ENCODE measurements at places on chromosomes 3 and 15. TPM values are rescaled to one million over a fixed set of nuclear protein-coding genes. Genes with fewer than 3 reads are reported as not detected.

GRCh38 chr15:58410353-58410752 is 21.4 kb upstream of the LIPC start:
- peak overlapping the region; percentile 19 for H3K4me3 ChIP-seq
- DNase-seq = no peak
- no peaks in the 10 kb centered on the region for H3K36me3 ChIP-seq
- H3K27me3 ChIP-seq = no peaks in the 10 kb centered on the region
- H3K27ac ChIP-seq = no peak overlapping the region

Gene DAZL
- total RNA-seq = not detected

- H3K27me3 ChIP-seq = no peaks in the 10 kb centered on the region
- no peak for DNase-seq
- H3K27ac ChIP-seq = no peak overlapping the region
- no peaks in the 10 kb centered on the region for H3K4me1 ChIP-seq
- H3K4me3 ChIP-seq = no peak overlapping the region
Observed at GRCh38 chr15:66276546-66276945, 16.8 kb upstream of the DIS3L start.

GRCh38 chr3:125238759-125239158 is 26.2 kb upstream of the SLC12A8 start:
- H3K4me1 ChIP-seq = peaks cover 20% of the 10 kb centered on the region
- H3K36me3 ChIP-seq = no peaks in the 10 kb centered on the region
- H3K4me3 ChIP-seq = no peak overlapping the region
- no peak for DNase-seq
- no peaks in the 10 kb centered on the region for H3K27me3 ChIP-seq

DNA sequence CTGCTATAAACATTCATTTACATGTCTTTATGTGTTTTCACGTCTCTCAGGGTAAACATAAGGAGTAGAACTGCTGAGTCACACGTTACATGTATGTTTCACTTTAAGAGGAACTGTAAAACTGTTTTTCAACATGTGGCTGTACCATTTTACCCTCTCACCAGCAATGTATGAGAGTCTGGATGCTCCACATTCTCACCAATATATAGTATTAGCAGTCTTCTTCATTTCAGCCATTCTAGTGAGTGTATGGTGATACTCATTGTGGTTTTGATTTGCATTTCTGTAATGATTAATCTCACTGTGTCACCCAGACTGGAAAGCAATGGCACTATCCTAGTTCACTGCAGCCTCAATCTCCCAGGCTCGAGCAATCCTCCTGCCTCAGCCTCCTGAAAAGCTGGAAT is 37.1 kb downstream of the PHC3 start:
- no peaks in the 10 kb centered on the region for H3K27me3 ChIP-seq
- no peak for DNase-seq
- H3K4me3 ChIP-seq = no peak overlapping the region
- H3K4me1 ChIP-seq = peaks cover 4% of the 10 kb centered on the region

GRCh38 chr15:82944821-82945220 is 7.7 kb downstream of the HOMER2 start:
- no peak overlapping the region for H3K4me3 ChIP-seq
- DNase-seq = no peak
- no peaks in the 10 kb centered on the region for H3K36me3 ChIP-seq
- no peaks in the 10 kb centered on the region for H3K27me3 ChIP-seq
- no peak overlapping the region for H3K27ac ChIP-seq

Gene CNTN3
- total RNA-seq = 1.6 TPM

Gene NOX5
- 0.14 TPM for total RNA-seq

DNA sequence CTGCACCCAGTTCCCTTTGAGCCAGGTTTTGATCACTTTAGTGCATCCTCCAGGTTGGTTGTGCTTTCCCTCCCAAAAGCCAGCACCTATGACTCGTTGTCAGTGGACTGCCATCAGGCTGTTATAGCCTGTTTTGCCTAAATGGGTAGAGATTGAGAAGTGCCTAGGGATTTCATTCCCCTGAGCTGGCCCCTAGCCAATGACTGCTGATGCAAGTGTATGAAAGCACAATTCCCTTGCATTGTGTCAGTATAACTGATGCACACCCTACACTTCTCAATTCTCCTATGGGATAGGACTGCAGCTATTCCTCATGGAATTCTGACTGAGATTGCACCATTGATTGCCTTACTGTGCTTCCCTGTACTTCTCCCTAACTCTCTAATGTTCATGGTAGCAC is 102.1 kb upstream of the ARPP21 start:
- no peaks in the 10 kb centered on the region for H3K36me3 ChIP-seq
- no peak for DNase-seq
- H3K27ac ChIP-seq = no peak overlapping the region

Gene CYP8B1
- total RNA-seq = not detected

Gene LYZL4
- not detected for total RNA-seq

GRCh38 chr3:114216186-114216970 is 21.0 kb downstream of the ZNF80 start:
- peaks cover 11% of the 10 kb centered on the region for H3K4me1 ChIP-seq
- no peak overlapping the region for H3K4me3 ChIP-seq
- no peak overlapping the region for H3K27ac ChIP-seq
- DNase-seq = no peak
- H3K36me3 ChIP-seq = no peaks in the 10 kb centered on the region

GRCh38 chr15:70375006-70375431 is 277.3 kb upstream of the TLE3 start:
- no peak overlapping the region for H3K27ac ChIP-seq
- H3K36me3 ChIP-seq = no peaks in the 10 kb centered on the region
- peaks cover 19% of the 10 kb centered on the region for H3K4me1 ChIP-seq
- H3K27me3 ChIP-seq = no peaks in the 10 kb centered on the region
- DNase-seq = peak; percentile 73

- peak overlapping the region; percentile 62 for H3K4me3 ChIP-seq
- H3K4me1 ChIP-seq = no peaks in the 10 kb centered on the region
- peak overlapping the region; percentile 86 for H3K27ac ChIP-seq
- H3K27me3 ChIP-seq = no peaks in the 10 kb centered on the region
- no peaks in the 10 kb centered on the region for H3K36me3 ChIP-seq
Observed at GRCh38 chr3:99637368-99638111, 854 bp upstream of the COL8A1 start.

Gene MITF
- total RNA-seq = 29.5 TPM

DNA sequence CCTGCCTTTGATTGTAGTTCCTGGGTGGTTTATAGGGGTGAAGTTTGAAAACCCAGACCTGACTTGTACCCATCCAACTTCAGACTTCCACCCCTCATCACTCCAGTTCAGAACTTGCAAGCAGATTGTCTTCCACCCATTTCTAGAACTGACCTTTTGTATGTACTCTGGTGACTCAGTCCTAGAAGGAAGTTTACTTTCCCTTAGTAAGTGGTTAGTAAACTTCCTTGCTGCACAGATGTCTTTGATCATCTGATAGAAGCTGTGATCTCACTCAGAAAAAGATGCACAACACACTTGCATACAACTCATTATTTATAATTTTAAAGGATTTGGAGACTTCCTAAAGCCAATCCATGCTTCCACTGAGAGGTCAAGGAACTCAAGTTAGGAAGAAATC is 368.0 kb downstream of the MFSD1 start:
- H3K27ac ChIP-seq = no peak overlapping the region
- H3K27me3 ChIP-seq = no peaks in the 10 kb centered on the region
- H3K4me1 ChIP-seq = no peaks in the 10 kb centered on the region
- no peaks in the 10 kb centered on the region for H3K36me3 ChIP-seq
- H3K4me3 ChIP-seq = no peak overlapping the region
- no peak for DNase-seq

DNA sequence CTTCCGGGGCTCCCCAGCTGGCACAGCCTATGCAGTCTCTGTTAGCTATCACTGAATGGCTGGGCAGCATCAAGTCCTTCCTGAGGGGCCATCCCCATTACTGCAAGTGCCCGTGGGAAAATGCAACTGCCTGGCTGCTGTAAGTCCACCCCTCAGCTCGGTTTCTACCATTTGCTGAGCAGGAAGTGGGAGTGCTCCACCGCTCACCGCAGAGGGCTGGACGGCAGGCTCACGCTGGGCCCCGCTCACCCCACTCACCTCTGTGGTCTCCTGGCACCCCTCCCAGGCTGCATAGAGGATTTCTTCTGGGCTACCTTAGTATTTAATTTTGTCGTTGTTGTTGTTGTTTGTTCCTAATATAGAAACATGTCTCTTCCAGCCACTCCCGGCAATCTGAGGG is 270.2 kb downstream of the PLCL2 start:
- no peak overlapping the region for H3K4me3 ChIP-seq
- no peak overlapping the region for H3K27ac ChIP-seq
- DNase-seq = no peak
- H3K4me1 ChIP-seq = no peaks in the 10 kb centered on the region
- peaks cover 30% of the 10 kb centered on the region for H3K36me3 ChIP-seq

GRCh38 chr3:81909796-81910195 is 148.4 kb upstream of the GBE1 start:
- no peak for DNase-seq
- no peaks in the 10 kb centered on the region for H3K36me3 ChIP-seq
- H3K4me1 ChIP-seq = no peaks in the 10 kb centered on the region
- H3K4me3 ChIP-seq = no peak overlapping the region
- H3K27me3 ChIP-seq = no peaks in the 10 kb centered on the region

DNA sequence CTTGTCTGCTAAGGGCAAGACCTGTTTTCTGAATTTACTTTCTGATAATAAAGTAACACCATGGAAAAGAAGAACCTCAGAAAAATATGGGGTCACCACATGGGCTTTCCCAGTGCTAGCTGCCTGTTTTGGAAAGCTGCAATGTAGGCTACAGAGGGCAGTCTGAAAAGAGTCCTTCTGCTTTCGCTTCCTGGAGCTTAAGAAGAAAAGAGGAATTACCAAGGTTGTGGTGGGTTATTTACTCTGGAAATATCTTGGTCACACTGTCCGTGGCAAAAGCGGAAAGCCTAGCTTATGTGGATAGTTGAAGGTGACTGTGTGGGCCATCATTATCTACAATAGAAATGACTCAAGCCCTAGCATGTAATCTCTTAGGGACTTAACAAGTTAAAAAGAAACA is 31.7 kb upstream of the IP6K2 start:
- H3K27ac ChIP-seq = peak overlapping the region; percentile 30
- DNase-seq = no peak
- no peaks in the 10 kb centered on the region for H3K27me3 ChIP-seq
- H3K4me1 ChIP-seq = no peaks in the 10 kb centered on the region

Gene CCDC9B
- total RNA-seq = 72.5 TPM

Gene STAB1
- total RNA-seq = 152 TPM

Gene APH1B
- 20.0 TPM for total RNA-seq

GRCh38 chr3:169701457-169701856 is 37.9 kb upstream of the MECOM start:
- H3K27me3 ChIP-seq = no peaks in the 10 kb centered on the region
- no peak overlapping the region for H3K27ac ChIP-seq
- H3K4me3 ChIP-seq = no peak overlapping the region
- H3K36me3 ChIP-seq = no peaks in the 10 kb centered on the region
- no peak for DNase-seq

DNA sequence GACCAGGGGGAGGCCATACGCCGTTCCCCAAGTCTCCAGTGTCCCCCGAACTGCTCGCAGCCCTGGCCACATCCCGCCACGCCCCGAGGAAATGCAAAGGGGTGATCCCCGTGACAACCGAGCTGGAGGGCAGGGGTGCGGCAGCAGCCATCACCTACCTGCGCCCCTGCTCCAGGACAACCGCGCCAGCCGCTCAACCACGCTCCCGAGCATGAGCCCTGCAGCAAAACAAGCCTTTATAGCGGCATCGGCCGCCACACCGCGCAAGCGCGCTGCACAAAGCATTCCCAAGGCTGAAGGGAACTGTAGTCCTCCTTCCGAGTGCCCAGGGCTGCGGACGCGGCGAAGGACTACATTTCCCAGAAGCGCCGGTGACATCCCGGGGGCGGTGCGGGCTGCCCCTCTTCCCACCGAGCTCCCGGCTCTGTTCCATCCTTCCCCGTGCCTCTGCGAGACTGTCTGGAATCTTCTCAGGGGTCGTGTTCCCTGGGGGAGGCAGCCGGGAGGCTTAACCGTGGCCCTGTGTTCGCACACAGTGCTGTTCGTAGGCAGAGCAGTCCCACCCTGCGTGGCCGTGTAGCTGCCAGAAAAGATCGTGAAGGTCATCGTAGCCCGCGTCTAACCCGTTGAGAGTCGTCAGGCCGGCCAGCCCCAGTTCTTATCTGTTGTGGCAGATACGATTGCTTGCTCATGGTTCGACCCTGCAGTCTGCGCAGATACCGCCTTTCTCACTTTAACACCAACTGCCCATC is at the start of gene ABCC5:
Gene ABCC5 (minus strand): TSS at position 213 of the 752 bp plus-strand sequence. CDS start 3,492 bp downstream, outside the sequence.
- peaks cover 14% of the 10 kb centered on the region for H3K4me1 ChIP-seq

DNA sequence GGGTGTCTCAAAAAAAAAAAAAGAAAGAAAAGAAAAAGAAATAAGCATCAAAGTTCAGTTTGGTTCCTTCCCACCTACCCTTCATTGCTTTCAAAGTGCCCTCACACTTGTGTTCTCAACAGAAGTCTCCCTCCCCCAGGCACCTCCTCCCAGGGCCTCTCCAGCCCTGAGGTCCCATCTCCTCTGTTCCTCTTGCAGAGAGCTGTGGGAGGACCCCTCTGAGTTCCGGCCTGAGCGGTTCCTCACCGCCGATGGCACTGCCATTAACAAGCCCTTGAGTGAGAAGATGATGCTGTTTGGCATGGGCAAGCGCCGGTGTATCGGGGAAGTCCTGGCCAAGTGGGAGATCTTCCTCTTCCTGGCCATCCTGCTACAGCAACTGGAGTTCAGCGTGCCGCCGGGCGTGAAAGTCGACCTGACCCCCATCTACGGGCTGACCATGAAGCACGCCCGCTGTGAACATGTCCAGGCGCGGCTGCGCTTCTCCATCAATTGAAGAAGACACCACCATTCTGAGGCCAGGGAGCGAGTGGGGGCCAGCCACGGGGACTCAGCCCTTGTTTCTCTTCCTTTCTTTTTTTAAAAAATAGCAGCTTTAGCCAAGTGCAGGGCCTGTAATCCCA is 6.1 kb downstream of the CYP1A2 start:
- H3K27ac ChIP-seq = no peak overlapping the region
- DNase-seq = no peak
- H3K4me3 ChIP-seq = no peak overlapping the region
- no peaks in the 10 kb centered on the region for H3K27me3 ChIP-seq

DNA sequence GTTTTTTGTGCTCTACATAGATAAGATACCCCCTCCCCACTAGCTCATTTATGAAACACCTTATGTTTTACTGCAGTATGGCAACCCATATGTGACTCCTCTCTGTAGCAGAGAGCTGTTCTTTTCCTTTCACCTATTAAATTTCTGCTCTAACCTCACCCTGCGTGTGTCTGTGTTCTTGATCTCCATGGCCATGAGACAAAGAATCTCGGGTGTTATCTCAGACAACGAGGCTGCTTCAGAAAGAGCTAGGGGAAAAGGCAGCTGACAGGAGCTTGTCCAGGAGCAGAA is 18.0 kb downstream of the CCR8 start:
- no peak overlapping the region for H3K4me3 ChIP-seq
- no peaks in the 10 kb centered on the region for H3K27me3 ChIP-seq
- H3K27ac ChIP-seq = no peak overlapping the region
- DNase-seq = no peak
- no peaks in the 10 kb centered on the region for H3K36me3 ChIP-seq

Gene GOLGA6L25
- total RNA-seq = not detected

Gene LRRC31
- total RNA-seq = 1.7 TPM

Gene ADGRG7
- total RNA-seq = not detected

GRCh38 chr3:150723946-150724345 is 20.2 kb upstream of the ERICH6 start:
- no peak for DNase-seq
- no peak overlapping the region for H3K27ac ChIP-seq
- H3K36me3 ChIP-seq = no peaks in the 10 kb centered on the region
- H3K27me3 ChIP-seq = no peaks in the 10 kb centered on the region

Gene FOXB1
- not detected for total RNA-seq
